Sigmoid colon (tissue), 7 donors: ENCODE measurements at places on chromosomes 1 and 21. TPM values are rescaled to one million over a fixed set of nuclear protein-coding genes. Genes with fewer than 3 reads are reported as not detected.

TIPRL gene
- total RNA-seq: 31.0 TPM

GRCh38 chr1:51927029-51927428 is 48.5 kb upstream of the NRDC start:
- no peaks in the 10 kb centered on the region for H3K4me1 ChIP-seq
- H3K4me3 ChIP-seq: no peak overlapping the region
- no peaks in the 10 kb centered on the region for H3K27me3 ChIP-seq
- H3K27ac ChIP-seq: no peak overlapping the region
- H3K36me3 ChIP-seq: no peaks in the 10 kb centered on the region

CLDN8 gene
- not detected for total RNA-seq

DNA sequence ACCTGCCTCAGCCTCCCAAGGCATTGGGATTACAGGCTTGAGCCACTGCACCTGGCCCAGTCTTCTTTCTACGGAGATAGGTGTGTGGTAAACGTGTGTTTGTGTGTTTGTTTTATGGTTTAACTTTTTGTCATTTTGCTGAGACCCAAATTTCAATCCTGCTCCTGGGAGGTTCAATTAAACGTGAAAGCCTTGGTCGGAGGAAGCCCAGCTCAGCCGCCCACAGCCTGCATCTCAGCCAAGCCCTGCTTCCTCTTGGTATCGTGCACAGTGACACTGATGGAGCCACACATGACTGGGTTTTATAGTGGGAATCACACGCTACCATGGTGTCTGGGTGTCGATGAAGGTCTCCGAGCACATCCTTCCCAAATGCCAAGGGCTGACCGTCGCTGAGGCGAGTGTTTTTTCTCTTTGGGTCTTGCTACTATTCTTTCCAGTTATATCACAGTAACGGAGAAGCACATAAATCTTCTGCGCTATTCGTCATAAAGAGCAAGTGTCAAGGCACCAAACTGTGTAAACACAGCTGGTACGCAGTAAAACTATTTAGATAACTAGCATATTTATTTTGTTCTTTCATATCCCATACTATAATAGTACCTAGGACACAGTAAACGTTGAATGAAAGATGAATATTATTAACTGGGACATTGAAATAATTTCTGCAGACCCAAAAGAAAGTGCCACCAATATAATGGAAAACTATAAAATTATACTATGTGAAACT is 39.3 kb downstream of the HLCS start:
- no peak overlapping the region for H3K27ac ChIP-seq
- H3K36me3 ChIP-seq: no peaks in the 10 kb centered on the region
- H3K4me1 ChIP-seq: peaks cover 8% of the 10 kb centered on the region
- no peaks in the 10 kb centered on the region for H3K27me3 ChIP-seq

TMPRSS15 gene
- total RNA-seq: not detected

- H3K27ac ChIP-seq: no peak overlapping the region
- H3K27me3 ChIP-seq: no peaks in the 10 kb centered on the region
- no peak for DNase-seq
- H3K4me1 ChIP-seq: no peaks in the 10 kb centered on the region
- H3K4me3 ChIP-seq: no peak overlapping the region
Observed at GRCh38 chr1:96980448-96980847, 258.9 kb downstream of the PTBP2 start.

DNA sequence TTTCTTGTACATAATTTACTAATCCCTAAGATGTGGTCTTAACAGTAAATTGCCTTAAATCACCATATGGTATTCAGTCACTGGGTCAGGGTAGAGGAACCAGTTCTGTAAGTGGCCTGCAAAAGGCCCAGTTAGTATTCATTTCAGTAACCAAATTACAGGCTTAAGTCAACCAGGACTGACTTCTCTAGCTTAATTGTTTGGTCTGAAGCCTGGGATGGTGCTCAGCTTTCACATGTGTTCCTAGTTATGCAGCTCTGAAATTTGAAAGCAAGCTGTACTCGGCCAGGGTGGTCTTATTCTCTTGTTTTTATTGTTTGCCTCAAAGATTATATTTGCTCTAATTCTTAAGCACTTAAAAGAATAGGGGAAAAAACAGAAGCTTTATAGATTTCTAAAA is 144.6 kb downstream of the MAGI3 start:
- H3K27ac ChIP-seq: no peak overlapping the region
- peaks cover 37% of the 10 kb centered on the region for H3K4me1 ChIP-seq
- no peaks in the 10 kb centered on the region for H3K27me3 ChIP-seq
- H3K36me3 ChIP-seq: no peaks in the 10 kb centered on the region
- DNase-seq: no peak
- H3K4me3 ChIP-seq: no peak overlapping the region

- no peak overlapping the region for H3K4me3 ChIP-seq
- H3K27me3 ChIP-seq: no peaks in the 10 kb centered on the region
- no peaks in the 10 kb centered on the region for H3K4me1 ChIP-seq
- no peak overlapping the region for H3K27ac ChIP-seq
Observed at GRCh38 chr1:12756768-12757413, 10.9 kb downstream of the CFAP107 start.

ARHGEF10L gene
- total RNA-seq: 28.1 TPM

DNA sequence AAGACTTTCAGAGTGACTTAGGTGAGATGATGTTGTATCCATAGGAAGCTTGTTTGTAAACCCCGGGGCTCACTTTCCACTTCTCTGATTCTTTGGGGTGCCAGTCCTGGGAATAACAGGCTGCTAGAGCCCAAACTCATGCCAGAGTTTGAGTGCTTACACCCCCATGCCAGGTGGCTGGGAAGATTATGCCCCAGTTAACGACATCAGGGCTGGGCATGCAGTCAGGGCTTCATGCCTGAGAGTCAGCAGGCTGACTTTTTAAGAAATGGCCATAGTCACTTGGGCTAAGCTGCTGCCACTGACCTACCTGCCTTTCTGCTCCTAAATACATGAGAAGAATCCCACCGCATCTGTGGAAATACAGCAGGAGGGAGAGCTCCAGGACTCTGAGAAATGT is 425.6 kb upstream of the VAMP3 start:
- H3K27ac ChIP-seq: no peak overlapping the region
- H3K4me3 ChIP-seq: no peak overlapping the region
- no peaks in the 10 kb centered on the region for H3K27me3 ChIP-seq
- no peak for DNase-seq
- H3K4me1 ChIP-seq: peaks cover 14% of the 10 kb centered on the region

MRAP gene
- not detected for total RNA-seq

DNA sequence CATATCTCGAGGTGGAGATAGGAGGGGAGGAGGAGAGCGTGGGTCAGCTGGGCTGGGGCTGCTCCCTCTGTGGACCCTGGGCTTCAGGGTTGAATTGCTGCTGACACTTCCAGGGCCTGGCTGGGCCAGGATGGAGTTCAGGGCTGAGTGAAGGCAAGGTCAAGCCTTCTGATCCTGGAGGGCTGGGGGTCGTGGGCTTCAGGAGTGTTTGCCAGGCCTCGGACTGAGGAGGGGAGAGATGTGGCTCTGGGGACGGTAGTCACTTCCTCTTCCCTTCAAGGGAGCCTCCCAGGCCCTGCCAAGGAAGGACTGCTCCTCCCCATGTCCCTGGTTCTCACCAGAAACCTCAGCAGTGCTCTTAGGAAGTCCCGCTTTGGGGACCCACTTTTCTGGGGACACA is 12.1 kb upstream of the FAM131C start:
- no peaks in the 10 kb centered on the region for H3K27me3 ChIP-seq
- no peak overlapping the region for H3K4me3 ChIP-seq
- no peaks in the 10 kb centered on the region for H3K4me1 ChIP-seq

DNA sequence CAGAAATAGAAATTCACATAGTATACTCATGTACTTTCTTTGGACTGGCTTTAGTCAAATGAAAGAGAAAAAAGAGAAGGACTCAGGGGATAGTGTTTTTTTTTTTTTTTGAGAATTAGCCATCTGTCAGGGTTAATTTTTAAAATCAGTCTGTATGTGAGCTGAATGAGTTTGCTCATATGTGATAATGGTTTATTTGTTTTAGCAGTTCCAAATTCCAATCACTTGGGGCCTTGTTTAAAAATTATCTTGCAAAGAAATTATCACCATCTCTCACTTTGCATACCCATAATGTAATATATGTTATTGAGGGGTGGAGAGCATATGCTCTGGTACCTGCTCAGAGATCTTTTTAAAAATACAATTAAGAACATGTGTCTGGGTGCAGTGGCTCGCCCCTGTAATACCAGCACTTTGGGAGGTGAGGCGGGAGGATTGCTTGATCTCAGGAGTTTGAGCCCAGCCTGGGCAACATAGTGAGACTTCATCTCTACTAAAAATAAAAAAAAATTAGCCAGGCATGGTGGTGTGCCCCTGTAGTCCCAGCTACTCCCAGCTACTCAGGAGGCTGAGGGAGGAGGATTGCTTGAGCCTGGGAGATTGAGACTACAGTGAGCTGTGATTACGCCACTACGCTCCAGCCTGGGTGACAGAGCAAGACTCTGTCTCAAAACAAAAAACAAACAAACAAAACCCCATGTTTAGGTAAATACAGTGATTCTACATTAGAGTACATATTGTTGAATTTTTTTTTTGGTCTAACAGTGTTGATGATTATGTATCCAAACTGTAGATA is 19.7 kb downstream of the GNAI3 start:
- DNase-seq: no peak
- H3K36me3 ChIP-seq: no peaks in the 10 kb centered on the region
- no peak overlapping the region for H3K4me3 ChIP-seq
- H3K27ac ChIP-seq: no peak overlapping the region
- H3K27me3 ChIP-seq: no peaks in the 10 kb centered on the region

ITLN2 gene
- total RNA-seq: not detected

DNA sequence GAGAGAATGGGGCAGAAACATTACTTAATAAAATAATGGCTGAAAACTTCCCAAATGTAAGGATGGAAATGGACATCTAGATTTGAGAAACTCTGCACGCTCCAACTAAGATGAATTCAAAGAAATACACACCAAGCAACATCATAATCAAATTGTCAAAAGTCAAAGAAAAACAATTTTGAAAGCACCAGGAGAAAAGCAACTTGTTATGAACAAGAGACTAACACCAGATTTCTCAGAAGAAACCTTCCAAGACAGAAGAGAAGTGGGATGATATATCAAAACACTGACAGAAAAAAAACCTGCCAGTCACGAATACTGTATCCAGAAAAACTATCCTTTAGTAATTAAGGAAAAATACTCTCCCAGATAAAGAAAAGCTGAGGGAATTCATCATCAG is 208.6 kb upstream of the SAMSN1 start:
- no peak overlapping the region for H3K4me3 ChIP-seq
- no peak overlapping the region for H3K27ac ChIP-seq
- DNase-seq: no peak
- H3K36me3 ChIP-seq: no peaks in the 10 kb centered on the region
- no peaks in the 10 kb centered on the region for H3K27me3 ChIP-seq

- no peaks in the 10 kb centered on the region for H3K27me3 ChIP-seq
- no peaks in the 10 kb centered on the region for H3K4me1 ChIP-seq
- DNase-seq: no peak
- H3K36me3 ChIP-seq: no peaks in the 10 kb centered on the region
Observed at GRCh38 chr1:214844319-214844718, 238.2 kb upstream of the KCNK2 start.

WNT3A gene
- total RNA-seq: not detected

MORC3 gene
- total RNA-seq: 44.6 TPM

DNA sequence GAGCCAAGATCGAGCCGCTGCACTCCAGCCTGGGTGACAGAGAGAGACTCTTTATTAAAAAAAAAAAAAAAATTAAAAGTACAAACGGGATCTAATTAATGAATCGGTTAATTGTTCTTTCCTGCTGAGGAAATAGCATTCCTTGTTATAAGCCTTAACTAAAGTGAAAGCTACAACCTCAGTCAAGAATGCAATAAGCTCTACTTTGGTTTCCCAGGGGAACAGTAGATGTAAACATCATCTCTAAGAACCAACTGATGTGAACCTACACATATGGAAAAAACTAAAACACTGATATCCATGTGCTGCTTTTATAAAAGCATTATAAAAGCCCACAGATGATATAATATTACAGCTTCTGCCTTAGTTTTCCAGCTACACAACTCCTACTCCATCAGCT is 41.9 kb downstream of the LPGAT1 start:
- H3K4me1 ChIP-seq: peaks cover 4% of the 10 kb centered on the region
- H3K4me3 ChIP-seq: no peak overlapping the region
- H3K27ac ChIP-seq: no peak overlapping the region
- H3K27me3 ChIP-seq: no peaks in the 10 kb centered on the region
- DNase-seq: no peak

- no peak for DNase-seq
- H3K27ac ChIP-seq: no peak overlapping the region
- no peaks in the 10 kb centered on the region for H3K27me3 ChIP-seq
- H3K4me3 ChIP-seq: no peak overlapping the region
Observed at GRCh38 chr1:205127646-205128045, 5.9 kb upstream of the RBBP5 start.

DNA sequence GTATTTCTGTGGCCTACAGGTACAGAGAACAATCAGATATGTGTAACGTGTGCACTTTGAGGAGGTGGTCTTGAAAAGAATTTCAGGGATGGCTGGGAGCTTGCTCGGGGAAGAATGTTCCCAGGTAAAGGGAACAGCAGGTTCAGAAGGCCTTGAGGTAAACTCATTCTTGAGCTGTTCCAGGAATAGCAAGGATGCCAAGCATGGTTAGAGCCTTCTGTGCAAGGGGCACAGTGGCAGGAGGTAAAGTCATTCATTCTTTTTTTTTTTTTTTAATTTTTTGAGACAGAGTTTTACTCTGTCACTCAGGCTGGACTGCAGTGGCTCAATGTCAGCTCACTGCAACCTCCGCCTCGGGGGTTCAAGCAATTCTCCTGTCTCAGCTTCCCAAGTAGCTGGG is 10.0 kb downstream of the UBE4B start:
- no peak overlapping the region for H3K27ac ChIP-seq
- H3K4me3 ChIP-seq: no peak overlapping the region
- H3K4me1 ChIP-seq: peaks cover 32% of the 10 kb centered on the region
- no peaks in the 10 kb centered on the region for H3K27me3 ChIP-seq
- no peak for DNase-seq
- H3K36me3 ChIP-seq: no peaks in the 10 kb centered on the region

DLGAP3 gene
- 0.49 TPM for total RNA-seq
